ENCODE measurements at places on chromosomes 7 and 10. TPM values are rescaled to one million over a fixed set of nuclear protein-coding genes. Genes with fewer than 3 reads are reported as not detected.
A peak's percentile ranks its signal among the peaks of the same experiment; 100 is the strongest.

ACTL6B gene
- not detected for total RNA-seq

GSTO2 gene
- total RNA-seq: 0.75 TPM

KCNH2 gene
- total RNA-seq: 0.97 TPM

MINDY4 gene
- 0.46 TPM for total RNA-seq

LAMB4 gene
- 0.11 TPM for total RNA-seq

CYP2C8 gene
- total RNA-seq: 0.25 TPM

SPDYE2 gene
- not detected for total RNA-seq

ASB4 gene
- total RNA-seq: not detected

MYL10 gene
- total RNA-seq: not detected

GPR85 gene
- total RNA-seq: not detected

ZFAND4 gene
- 36.6 TPM for total RNA-seq

TRPV6 gene
- not detected for total RNA-seq

SPACDR gene
- total RNA-seq: not detected

ACSM6 gene
- total RNA-seq: not detected

ELFN1 gene
- total RNA-seq: not detected

GRCh38 chr7:6578114-6579084 is 1.1 kb downstream of the ZDHHC4 start:
- DNase-seq: no peak

GRCh38 chr10:77283326-77283725 is 354.3 kb downstream of the KCNMA1 start:
- DNase-seq: no peak

DNA sequence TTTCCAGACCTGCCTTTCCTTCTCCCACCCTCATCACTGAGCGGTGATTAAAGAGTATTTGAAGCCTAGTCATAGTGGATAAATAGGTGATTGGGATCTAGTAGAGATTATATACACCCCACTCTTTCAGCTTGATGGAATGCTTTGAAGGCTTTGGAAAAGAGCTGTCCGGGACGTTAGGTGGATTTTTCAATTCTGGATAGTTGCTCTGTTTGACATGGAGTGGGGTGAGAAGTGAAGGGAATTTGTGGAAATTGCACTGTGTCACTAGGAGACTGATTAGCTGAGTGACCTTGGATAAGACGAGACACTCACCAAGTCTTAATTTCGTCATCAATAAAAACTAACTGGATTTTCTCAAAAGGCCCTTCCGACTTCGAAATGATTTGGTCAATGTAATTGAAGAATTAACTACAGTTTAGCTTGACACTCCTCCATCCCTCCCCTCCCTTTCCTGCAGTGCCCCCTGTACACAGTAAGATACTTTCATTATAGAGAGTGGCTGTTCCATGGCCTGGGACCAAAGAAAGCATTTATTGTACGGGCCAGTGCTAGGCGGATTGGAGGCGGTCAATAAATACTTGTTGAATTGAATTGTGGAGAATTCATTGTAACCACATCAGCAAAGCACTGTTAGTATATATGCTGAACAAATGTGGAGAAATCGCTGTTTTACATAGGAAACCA is 962 bp downstream of the ZKSCAN1 start:
- DNase-seq: no peak

DNA sequence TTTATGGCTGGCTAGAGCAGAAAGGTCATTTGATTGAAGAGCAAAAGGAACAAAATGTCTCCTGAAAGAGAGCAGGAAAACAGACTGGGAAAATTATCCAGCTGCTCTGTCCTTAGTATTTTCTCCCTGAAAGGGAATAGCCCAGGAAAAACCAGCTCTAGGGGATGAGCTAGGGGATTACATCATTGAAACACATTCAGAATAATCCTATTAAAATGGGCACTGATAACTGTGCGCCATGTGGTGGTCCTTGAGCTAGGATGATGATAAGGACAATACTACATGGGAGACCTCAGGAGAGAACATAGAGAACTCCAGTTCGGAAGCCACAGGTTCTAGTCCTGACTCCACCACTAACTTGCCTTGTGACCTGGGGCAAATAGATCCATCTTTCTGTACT is 873.8 kb downstream of the TYW1 start:
- no peak for DNase-seq

GRCh38 chr7:92845736-92846135 is 9.4 kb upstream of the CDK6 start:
- no peak for DNase-seq

DNA sequence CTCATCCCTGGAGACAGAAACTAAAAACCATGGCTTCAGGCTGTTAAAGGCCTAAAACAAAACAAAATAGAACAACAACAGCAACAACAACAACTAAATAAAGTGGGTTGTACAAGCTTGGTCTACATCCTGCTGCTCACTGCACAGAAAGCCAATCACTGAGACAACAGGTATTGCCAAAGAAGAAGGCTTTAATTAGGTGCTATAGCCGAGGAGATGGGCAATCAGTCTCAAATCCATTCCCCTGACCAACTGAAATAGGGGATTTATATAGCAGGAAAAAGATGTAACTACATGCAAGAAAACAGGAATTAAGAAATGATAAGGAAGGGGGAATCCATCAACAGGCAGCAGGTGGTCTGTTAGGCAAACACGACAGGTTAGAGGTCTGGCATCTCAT is 22.4 kb upstream of the NUB1 start:
- DNase-seq: no peak

- DNase-seq: no peak
Observed at GRCh38 chr10:33559105-33559504, 224.6 kb upstream of the NRP1 start.

GRCh38 chr10:75276069-75276872 is 40.5 kb upstream of the COMTD1 start:
- no peak for DNase-seq

- no peak for DNase-seq
Observed at GRCh38 chr7:54888734-54889082, 129.7 kb upstream of the SEC61G start.

- DNase-seq: no peak
Observed at GRCh38 chr10:7696545-7696944, 6.6 kb upstream of the ITIH2 start.

GRCh38 chr10:111103196-111103840 is 26.5 kb downstream of the ADRA2A start:
- no peak for DNase-seq

DNA sequence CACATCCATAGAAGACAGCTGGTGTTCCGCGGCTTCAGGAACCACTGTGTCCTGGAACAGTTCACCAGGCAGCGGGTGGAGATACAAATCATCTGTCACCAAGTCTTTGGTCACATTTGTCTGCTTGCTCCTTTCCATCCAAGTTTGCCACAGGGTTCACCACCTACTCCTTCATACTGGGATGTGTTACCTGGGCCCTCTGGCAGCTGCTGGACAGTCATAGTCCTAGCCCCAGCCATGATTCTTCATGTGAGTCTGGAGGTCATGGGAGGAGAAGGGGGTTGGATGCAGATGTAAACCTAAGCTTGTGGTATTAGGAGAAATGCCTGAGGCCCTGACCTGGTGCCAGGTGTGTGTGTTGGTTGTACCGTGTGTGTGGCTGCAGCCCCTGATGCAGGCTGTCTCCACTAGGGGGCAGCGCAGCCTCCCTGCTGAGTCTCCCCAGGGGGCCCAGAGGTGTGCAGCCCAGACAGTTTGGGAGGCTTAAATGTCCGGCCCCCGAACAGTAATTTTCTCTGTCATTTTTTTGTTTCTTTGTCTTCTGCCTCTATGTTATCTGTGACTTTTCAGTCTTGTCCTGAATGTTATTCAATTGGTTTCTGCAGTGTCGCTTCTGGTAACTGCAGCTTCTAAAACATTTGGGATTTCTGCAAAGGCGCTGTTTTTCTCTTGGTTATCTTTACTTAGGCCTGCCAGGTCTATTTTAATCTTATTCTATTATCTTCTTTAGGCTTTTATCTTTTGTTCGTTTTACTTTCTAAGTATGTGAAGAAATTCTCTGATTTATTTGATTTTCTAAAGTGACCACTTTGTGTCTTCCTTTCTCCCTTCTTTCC is 14.8 kb downstream of the NPS start:
- no peak for DNase-seq

GRCh38 chr7:47008461-47008860 is 573.5 kb downstream of the TNS3 start:
- DNase-seq: no peak

DNA sequence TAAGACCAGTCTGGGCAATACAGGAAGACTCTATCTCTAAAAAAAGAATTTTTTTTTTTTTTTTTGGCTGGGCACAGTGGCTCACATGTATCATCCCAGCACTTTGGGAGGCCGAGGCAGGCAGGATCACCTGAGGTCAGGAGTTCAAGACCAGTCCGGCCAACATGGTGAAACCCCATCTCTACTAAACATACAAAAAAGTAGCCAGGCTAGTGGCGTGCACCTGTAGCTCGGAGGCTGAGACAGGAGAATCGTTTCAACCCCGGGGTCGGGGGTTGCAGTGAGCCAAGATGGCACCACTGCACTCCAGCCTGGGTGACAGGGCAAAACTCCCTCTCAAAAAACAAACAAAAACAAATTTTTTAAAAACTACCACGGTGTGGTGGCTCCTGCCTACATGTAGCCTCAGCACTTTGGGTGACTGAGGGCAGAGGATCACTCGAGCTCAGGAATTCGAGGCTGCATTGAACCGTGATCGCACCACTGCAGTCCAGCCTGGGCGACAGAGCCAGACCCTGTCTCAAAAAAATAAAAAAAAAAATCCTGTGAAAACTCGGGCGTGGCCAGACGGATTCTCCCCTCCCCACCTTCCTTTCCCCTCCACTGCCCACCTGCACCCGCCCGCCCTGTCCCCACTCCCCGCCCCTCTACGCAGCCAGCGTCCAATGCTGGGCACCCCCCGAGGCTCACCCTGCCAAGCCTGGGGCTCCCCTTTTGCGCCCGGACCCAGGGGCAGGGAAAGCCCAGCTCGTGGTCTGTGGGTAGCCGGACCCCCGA is 745 bp upstream of the ORAI2 start:
- peak; percentile 77 for DNase-seq

DNA sequence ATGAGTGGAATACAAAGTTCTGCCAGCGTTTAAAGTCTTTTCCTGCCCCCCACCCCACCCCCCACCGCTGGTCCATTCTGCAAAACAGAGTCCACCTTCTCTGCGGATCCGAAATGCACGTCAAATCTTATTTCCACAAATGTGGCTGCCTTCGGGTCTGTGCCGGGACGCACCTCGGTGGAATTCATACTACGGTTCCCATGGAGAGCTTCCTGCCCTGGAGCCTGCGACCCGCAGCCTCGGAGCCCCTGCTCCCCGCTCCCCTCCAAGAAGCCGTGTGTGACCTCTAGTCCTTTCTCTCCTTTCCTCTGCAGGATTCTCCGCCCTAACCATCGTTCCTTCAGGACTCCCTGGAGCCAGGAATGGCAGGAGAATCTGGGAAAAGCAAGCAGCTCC is 12.5 kb upstream of the CALML5 start:
- no peak for DNase-seq

- DNase-seq: no peak
Observed at GRCh38 chr10:29671228-29671780, 36.5 kb upstream of the SVIL start.

GRCh38 chr10:115604627-115605026 is 511.5 kb downstream of the ATRNL1 start:
- no peak for DNase-seq

- DNase-seq: no peak
Observed at GRCh38 chr10:614139-614711, 75.2 kb downstream of the DIP2C start.

- DNase-seq: no peak
Observed at GRCh38 chr10:116632596-116633215, 12.0 kb downstream of the PNLIPRP2 start.

DNA sequence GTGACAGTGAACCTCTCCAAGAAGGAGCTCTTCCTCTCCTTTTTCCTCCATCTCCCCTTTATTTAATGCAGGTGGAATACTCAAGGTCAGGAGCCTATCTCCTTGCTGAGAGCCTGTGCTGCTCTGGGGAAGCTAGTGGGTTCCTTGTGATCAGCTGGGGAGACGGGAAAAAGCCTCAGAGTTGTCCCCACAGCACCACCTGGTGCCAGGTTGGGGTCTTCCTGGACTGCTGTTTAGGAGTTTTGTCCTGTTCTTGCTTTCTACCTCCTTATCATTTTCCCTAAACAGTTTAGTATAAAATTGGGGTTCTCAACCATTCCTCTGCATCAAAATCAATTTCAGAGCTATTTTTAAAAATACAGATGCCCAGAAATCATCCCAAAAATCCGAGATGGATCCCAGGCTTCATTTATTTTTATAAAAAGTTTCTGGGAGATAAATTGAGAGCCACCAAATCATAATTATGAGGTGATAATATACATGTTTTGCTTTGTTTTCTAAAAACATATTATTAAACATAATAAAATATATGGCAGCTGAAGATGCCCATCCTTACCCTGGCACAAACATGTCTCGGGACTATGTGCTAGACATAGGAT is 44.3 kb downstream of the MACC1 start:
- DNase-seq: no peak

- DNase-seq: no peak
Observed at GRCh38 chr10:34918060-34918775, 103.1 kb upstream of the PARD3 start.

- no peak for DNase-seq
Observed at GRCh38 chr10:27506280-27506679, 2.2 kb downstream of the RAB18 start.

DNA sequence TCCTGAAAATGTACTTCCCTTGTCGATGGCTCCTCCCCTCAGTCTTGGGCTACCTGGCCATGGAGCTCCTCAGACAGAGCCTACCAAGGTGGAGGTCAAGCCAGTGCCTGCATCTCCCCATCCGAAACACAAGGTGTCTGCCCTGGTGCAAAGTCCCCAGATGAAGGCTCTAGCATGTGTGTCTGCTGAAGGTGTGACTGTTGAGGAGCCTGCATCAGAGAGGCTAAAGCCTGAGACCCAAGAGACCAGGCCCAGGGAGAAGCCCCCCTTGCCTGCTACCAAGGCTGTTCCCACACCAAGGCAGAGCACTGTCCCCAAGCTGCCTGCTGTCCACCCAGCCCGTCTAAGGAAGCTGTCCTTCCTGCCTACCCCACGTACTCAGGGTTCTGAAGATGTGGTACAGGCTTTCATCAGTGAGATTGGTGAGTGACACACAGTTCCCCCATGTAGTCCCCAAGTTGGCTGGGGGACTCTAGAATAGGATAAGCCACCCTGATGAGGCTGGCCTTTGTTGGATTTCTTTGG is 8.8 kb downstream of the PPRC1 start:
- no peak for DNase-seq

GRCh38 chr7:77995717-77996116 is 197.1 kb downstream of the PHTF2 start:
- DNase-seq: no peak

- DNase-seq: no peak
Observed at GRCh38 chr7:159010937-159011721, 133.5 kb downstream of the VIPR2 start.

GRCh38 chr10:29377333-29377961 is 88.6 kb downstream of the LYZL1 start:
- no peak for DNase-seq

GRCh38 chr7:22093936-22094335 is 148.2 kb upstream of the CDCA7L start:
- no peak for DNase-seq

GRCh38 chr10:110405380-110405779 is 92.3 kb upstream of the DUSP5 start:
- no peak for DNase-seq

- no peak for DNase-seq
Observed at GRCh38 chr7:92731335-92732063, 104.9 kb downstream of the CDK6 start.

All from CD8-positive, alpha-beta T cell (primary cell).